NCI-H1436 (cell line): ENCODE measurements at places on chromosomes 7 and 10.
A peak's percentile ranks its signal among the peaks of the same experiment; 100 is the strongest.

DNA sequence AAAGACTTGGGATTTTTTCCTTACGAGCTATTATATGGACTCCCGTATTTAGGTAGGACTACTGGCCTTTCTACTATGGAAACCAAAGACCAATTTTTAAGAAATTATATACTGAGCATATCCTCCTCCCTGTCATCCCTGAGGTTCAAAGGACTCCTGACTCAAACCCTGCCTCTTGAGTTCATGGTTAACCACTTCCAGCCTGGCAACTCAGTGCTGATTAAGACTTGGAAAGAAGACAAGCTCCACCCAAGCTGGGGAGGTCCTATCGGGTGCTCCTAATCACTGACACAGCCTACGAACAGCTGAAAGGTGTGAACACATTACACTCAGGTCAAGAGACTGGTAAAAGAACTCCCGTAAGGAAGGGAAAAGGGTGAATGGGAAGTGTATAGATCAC lies 66.8 kb downstream of the LYZL2 start:
- no peak for DNase-seq

DNA sequence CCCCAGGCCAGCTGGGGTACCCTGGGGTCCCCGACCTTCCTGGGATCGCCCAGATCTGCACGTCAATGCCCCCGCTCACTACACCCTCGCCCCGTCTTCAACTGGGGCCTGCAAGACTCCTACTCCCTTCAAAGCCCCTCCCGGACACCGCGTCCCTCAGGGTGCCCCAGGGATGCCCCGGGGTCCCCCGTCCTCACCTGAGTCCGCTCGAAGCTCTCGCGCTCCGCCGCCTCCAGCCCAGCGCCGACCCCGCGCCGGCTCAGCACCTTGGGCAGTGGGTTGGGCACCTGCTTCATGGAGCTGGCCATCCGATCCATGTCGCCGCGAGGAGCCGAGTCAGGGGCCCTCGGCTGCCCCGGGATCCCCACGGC lies at the start of gene HIP1:
TSS of gene HIP1 (minus strand) at position 338 of the 371 bp plus-strand sequence. CDS start at position 317, 21 bp downstream.
- DNase-seq: no peak

DNA sequence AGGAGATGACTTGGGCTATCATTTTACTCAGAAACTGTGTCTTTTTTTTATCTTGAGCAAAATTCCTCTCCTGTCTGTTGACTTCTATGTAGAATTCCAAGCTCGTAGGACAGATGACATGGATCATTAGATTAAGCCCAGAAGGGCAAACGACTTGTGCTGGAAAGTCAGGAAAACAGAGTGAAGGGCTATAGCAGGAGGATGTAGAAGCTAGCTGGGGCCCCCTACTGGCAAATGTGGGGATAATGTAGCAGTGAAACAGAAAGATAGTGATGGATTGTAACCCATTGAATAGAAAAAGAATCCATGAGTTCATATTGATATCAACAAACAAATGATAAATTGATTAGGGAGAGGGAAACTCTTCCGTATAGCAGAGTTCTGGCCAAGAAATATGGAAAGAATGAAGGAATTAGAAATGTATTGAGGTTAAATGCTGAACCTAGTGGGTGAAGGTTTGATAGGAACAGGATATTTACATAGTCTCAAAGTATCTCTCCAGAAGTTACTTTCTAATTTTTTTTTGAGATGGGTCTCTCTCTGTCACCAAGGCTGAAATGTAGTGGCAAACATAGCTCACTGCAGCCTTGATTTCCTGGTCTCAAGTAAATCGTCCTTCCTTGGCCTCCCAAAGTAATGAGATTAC lies 103.6 kb downstream of the LYZL1 start:
- peak; percentile 23 for DNase-seq

DNA sequence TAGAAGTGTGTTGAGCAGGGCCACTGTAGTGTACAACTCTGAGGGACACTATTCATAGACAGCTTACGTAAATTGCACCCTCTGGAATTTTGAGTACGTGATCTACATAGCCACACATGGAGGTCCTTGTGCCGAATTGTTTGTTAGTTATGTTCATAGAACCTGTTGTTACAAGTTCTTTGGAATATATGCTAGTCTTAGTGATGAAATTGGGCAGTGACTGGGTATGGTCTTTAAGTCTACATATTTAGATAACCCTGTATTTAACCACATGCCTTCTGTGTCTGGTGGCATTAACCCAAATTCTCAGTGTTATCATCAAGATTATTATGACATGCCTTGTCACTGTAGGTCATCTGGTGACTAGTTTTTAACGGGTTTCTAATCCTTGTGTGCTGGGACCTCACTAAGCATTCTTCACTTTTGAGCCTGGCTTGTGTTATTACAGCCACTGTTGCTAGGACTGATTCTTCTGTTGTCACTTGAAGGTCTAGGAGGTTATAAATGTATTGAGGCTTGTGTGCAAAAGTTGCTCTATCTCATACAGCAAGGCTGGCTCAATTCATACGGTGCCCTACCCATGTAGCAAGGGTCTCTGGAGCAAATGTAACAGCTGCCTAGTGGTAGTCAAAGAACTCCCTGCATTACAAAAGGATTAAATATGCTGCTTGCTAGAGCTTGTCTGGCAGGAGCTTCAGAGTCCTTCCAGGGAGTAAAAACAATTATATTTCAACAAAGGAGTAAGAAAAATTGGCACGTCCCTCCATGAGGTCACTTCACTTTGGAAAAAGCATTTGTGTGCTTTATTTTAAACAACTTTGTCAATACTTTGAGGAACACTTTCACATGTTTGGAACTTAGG lies 65.4 kb downstream of the CDK14 start:
- no peak for DNase-seq

DNA sequence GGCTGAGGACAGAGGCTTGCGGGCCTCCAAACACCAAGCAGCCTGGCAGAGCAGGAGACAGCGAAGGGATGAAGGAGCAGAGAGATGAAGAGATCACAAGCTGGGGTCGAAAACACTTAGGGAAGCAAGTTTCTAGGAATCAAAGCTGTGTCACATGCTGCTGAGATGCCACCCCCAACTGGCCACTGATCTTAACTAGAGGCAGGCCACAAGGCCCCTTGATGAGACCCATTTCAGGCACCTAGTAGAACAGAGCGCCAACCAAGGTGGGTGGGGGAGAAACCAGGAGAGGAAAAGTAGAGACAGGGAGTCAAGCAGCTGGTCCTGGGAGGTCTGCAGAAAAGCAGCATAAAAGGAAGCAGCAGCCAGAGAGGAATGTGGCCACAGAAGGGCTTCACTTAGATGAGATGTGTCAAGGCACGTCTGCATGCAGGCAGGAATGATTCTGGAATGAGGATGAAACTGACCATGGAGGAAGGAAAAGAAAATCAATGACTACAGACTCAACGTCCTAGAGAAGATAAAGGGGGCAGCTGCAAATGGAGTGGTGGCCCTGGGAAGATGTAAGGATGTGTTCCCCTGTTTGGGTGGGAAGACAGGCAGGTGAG lies 85.0 kb upstream of the DDC start:
- DNase-seq: no peak

DNA sequence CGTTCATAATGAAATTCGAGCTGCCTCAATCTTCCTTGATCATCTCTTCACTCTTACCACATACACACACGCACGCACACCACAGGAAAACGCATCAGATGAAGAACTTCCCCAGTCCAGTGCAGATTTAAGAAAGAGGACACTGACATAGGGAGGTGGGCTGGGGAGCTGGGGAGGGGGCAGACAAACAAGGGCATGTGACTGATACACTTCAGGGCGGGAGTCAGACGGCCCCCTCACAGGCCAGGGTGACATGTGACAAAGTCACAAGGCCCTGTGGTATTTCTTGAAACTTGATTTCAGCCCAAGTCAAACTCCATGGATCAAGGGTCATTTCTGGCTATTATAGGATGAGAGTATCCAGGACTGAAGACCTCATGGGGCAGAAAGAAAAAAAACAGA lies 82.6 kb downstream of the KCNMA1 start:
- DNase-seq: no peak

- no peak for DNase-seq
Observed at GRCh38 chr10:48780341-48780740, 95.7 kb downstream of the WDFY4 start.

DNA sequence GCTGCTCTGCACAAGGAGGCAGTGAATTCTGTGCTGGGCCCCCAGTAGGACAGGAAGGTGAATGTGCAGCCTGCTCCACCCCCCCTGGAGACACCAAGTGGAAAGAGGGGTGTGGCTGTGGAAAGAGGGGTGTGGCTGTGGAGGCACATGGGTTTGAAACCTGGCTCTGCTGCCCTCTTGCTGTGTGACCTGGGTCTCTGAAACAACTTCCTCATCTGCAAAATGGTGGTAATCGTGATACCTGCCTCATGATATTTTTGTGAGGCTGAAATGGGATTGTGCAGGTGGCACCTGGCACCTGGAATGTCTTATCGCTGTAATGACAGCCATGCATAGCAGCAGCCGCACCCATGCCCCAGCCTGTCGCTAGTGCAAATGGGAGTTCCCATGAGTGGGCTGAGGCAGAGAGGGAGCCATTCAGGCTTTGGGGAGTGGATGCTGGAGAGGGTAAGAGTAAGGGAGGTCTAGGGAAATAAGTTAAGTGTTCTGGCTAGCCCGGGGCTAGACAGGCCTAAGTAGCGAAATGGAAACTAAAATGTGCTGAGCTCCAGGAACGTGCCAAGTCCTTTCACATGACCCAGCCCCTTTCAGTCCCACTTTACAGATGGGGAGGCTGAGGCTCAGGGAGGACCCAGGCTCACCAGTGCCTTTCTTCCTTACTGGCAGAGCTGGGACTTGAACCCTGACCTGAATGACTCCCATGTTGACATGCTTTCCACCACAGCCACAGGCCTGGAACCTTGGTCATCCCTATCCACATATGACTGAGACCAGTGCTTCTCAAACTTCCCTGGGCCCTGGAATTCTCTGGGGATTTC lies 35.0 kb downstream of the C10orf105 start:
- DNase-seq: no peak

GRCh38 chr10:18664841-18665478 lies 5.7 kb downstream of the ARL5B start:
- DNase-seq: no peak
